ENCODE measurements at places on chromosomes 13 and 19.

GRCh38 chr19:13055213-13056051 lies 47.2 kb downstream of the LYL1 start:
- no peak for DNase-seq

GRCh38 chr19:47124937-47125668 lies 5.5 kb upstream of the SAE1 start:
- peak; percentile 70 for DNase-seq

DNA sequence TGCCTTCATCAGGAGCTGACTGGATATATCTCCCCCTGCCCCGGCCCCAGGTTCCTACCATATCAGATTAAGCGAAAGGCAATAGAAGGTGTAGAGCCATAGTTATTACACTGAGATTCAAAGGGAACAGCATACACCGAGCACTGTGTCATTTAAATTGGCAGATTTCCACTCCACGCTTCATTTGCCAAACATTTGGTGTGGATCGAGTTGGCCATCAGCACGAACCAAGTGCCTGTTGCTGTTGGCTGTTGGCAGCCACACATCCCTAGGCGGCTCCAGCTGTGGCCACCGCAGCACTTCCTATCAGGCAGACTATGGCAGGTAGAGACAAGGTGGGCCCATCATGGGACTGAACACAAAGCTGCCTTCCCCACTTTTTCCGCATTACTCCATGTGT lies 115.8 kb downstream of the CCNA1 start:
- peak; percentile 66 for DNase-seq

DNA sequence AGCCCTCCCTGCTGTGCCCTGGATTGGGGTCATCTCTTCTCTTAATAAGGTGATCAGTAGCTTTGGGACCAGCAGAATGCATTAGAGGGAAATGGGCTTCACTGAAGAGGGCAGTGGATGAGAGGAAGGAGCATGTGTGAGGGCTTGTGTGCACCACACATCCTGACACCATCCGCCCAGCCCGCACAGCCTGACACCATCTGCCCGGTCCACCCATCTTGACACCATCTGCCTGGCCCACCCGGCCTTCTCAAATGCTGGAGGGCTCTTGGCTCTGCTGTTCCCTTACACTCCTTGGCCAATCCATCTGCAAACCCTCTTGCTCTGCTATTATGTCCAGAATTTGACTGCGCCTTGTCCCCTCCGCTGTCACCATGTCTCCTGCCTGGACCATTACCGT lies 41.8 kb downstream of the BICRA start:
- DNase-seq, result no peak

GRCh38 chr13:61777271-61777670 lies 361.6 kb upstream of the PCDH20 start:
- peak; percentile 21 for DNase-seq

DNA sequence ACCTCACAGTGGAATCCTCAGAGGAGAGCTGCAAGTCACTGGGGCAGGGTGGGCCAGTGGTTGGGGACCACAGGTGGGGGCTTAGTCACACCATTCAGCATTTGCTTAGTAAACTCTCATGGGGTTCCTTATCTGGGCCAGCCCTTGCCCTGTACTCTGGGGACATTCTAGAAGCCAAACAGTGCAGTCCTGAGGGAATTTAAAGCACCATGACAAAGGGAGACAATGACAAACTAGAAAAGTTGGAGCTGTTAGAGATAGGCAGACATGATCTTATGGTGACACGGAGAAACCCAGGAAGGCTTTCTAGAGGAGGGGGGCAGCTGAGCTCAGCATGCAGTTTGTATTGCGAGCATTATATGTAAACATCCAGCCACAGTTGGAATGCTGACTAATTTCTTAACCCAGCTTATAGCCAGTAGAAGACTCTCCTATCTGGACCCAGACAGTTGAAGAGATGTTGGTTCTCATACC lies 87.6 kb downstream of the ZNF429 start:
- DNase-seq, result no peak

DNA sequence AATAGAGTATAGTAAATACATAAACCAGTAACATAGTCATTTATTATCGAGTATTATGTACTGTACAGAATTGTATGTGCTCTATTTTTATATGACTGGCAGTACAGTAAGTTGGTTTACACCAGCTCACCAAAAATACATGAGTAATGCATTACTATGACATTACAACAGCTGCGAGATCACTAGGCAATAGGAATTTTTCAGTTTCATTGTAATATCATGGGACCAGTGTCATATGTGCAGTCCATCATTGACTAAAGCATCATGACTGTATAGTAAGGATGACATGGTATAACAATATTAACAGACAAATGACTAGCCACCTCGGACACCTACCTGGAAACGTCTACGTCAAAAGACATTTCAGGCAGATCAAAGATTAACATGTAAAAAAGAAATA lies 33.6 kb downstream of the ATP7B start:
- DNase-seq, result no peak

DNA sequence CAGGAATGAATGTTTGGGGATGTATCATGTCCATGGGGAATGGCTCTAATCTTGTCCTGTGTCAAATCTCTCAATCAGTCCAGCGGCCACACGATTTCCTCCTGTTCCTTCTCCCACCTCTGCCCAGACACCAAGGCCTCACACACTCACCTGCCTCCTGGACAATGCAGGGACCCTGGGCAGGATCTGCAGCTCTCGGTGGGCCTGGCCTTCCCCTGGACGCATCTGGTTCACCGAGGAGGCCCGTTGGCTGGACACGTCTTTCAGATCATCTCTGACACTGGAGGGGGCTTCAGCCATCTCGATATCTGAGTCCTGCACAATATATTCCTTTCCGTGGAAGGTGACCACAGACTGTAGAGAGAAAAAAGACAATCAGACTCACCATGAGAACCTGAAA lies 21.4 kb downstream of the ZSCAN5C start:
- no peak for DNase-seq

- DNase-seq, result no peak
These were observed 46.4 kb downstream of the THSD1 start for GRCh38 chr13:52359534-52359933.

DNA sequence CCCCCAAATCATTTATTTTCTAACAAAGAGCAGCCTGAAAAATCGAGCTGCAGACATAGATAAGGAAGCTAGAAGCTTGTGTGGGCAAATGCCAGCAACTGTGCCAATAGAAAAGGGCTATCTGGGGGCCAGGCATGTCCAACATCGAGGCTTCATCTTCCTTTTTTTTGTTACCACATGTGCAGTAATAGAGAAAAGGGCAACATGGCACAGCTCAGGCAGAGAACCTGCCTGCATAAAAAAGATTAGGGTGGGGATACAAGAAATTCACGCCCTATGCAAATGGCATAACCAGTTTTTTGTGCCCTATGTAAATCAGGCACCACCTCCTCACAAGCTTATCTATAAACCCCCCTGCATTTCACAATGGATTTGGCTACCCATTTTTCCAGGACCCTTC lies 60.4 kb upstream of the ABCC4 start:
- no peak for DNase-seq

DNA sequence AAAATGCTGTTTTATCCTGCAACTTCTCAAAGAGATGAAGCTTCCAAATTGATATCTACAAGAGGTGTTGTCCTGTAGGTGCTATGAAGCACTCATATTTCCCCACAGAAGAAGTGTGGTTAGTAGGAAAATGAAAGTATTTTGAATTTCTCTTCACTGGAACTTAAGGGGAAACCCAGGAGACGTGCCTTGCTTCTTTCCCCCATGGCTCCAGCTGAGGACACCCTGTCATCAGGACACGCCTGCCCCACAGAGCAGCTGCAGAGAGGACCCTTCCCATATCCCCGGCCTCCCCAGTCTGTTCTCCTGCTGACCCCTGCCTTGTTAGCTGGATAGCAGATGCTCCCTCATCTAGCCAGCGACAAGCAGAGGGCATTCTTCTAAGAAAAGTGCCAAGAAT lies 371.3 kb downstream of the COG6 start:
- DNase-seq, result no peak

DNA sequence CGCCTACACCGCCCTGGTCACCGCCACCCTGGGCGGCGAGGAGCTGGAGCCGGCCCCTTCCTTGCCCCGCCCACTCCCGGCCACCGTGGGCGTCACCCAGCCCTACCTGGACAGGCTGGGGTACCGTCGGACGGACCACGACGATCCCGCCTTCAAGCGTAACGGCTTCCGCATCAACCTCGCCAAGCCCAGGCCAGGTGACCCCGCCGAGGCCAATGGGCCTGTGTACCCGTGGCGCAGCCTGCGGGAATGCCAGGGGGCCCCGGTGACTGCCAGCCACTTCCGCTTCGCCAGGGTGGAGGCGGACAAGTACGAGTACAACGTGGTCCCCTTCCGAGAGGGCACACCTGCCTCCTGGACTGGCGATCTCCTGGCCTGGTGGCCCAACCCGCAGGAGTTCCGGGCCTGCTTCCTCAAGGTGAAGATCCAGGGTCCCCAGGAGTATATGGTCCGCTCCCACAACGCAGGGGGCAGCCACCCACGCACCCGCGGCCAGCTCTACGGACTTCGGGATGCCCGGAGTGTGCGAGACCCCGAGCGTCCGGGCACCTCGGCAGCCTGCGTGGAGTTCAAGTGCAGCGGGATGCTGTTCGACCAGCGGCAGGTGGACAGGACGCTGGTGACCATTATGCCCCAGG lies 7.0 kb downstream of the CILP2 start:
- no peak for DNase-seq

GRCh38 chr19:23343434-23344010 lies 51.7 kb downstream of the ZNF91 start:
- DNase-seq, result peak; percentile 3

GRCh38 chr13:31739226-31739625 lies at the start of gene RXFP2:
Gene RXFP2, plus strand, starts transcription at chr13:31739526. Its CDS starts 87 bp downstream, at chr13:31739613.
- DNase-seq, result no peak

DNA sequence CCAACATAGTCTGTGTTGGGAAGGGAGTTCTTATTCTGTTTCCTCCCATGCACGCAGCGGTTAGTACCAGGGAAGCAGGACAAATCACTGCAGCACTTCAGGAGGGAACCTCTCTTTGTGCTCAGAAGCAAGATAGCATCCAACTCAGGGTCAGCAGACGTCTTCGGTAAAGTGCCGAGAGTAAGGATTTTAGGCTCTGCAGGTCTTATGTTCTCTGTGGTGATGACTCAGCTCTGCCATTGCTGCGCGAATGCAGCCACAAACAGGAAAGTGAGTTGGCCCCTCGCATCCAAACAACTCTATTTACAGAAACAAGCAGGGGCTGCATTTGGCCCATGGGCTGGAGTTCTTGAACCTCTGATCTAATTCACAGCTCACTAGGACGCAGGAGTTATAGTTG lies 122.1 kb upstream of the SPATA13 start:
- DNase-seq, result no peak

GRCh38 chr13:109869312-109870237 lies 83.2 kb upstream of the IRS2 start:
- peak; percentile 99 for DNase-seq

- DNase-seq, result no peak
These were observed 6.6 kb downstream of the ZBTB7A start for GRCh38 chr19:4059891-4060620.

DNA sequence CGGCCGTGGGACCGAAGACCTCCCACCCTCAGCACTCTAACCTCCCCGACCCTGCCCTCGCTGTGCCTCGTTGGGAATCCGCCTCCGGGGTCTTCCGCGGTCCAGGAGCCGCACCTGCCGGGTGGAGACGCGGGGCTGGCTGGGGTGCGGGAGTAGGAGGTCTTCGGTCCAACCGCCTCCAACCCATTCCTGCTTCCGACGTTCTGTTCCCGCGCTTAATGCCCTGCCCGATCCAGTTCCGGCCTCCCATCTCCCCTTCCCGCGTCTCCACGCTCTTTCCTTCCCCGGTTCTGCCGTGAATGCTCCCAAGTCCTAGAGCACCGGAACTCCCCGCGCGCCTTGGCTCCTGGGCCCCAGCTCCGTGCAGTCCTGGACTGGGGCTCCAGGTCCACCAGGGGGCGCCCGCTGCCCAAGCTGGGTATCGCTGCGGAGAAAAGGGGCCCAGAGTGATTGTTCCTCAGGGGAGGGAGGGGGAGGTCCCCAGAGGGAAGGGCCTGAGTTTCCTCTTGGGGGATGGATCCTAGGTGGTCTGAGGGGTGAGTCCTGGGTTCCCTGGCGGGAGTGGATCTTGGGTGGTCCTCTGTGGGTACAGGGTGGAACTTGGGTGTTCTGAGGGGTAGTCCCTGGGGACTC lies 14.1 kb upstream of the TNFSF9 start:
- DNase-seq, result peak; percentile 44

DNA sequence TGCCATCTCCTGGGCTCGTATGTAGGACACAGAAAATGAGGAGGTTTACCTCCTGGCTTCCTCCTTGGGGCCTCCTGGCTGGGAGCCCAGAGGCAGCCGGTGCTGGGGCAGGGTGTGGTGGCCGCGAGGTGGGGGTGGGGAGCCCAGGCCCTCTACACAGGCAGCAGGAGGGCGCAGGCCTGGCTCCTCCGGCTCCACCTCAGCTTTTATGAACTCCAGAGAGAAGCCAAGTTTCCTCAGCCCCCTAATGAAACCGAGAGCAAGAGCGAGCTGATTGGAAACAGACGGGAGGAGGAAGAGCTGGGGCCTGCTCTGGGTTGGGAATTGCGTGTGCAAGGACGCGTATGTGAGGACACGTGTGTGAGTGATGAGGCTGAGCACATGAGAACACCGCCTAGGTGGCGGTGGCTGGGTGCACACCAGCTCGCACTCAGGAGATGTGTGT lies 23.1 kb downstream of the LYL1 start:
- no peak for DNase-seq

GRCh38 chr13:25384758-25385410 lies 13.1 kb downstream of the ATP8A2 start:
- no peak for DNase-seq

GRCh38 chr13:45249662-45250061 lies 48.8 kb upstream of the KCTD4 start:
- DNase-seq, result no peak

- DNase-seq, result peak; percentile 92
These were observed 1.5 kb upstream of the HCN2 start for GRCh38 chr19:588093-588740.

DNA sequence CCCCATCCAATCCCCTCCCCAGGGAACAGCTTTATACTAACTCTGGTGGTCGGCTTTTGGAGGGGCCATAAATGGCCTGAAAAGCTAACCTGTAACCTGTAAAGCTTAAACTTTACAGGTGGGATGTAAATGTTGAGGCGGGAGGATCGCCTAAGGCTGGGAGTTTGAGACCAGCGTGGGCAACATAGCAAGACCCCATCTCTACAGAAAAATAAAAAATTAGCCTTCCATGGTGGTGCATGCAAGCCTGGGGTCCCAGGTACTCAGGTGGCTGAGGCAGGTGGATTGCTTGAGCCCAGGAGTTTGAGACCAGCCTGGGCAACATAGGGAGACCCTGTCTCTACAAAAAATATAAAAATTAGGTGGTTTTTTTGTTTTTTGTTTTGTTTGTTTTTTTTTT lies 18.5 kb downstream of the CARM1 start:
- DNase-seq, result no peak

GRCh38 chr19:5826531-5827341 lies 12.8 kb downstream of the FUT6 start:
- DNase-seq, result peak; percentile 96

DNA sequence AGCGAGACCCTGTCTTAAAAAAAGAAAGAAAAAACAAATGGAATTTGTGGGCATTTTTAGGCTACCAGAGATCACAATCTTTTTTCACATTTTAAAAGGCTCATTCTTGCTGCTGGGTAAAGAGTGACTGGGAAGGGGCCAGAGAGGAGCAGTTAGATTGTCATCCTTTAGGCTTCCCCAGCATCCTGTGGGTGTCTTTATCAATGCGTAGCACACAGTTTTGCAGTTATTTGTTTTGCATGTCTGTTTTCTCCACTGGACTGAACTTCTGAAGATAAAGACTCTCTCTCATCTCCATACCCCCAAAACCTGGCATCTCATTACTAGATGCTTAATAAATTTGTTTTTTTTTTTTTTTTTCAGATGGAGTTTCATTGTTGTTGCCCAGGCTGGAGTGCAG lies 2.1 kb upstream of the UTP14C start:
- DNase-seq, result no peak

Data from NCI-H1105 treated with DMSO at 0.1 percent for 48 hours (cell line).